Prostate gland (tissue), 2 donors: ENCODE measurements at places on chromosomes 5 and 9. TPM values are rescaled to one million over a fixed set of nuclear protein-coding genes. Genes with fewer than 3 reads are reported as not detected.

The SLC36A2 gene
- total RNA-seq: not detected

The PCDHGA9 gene
- total RNA-seq: 7.7 TPM

The TAS2R1 gene
- total RNA-seq: not detected

The GZMA gene
- total RNA-seq: 0.36 TPM

The FYB1 gene
- total RNA-seq: 3.1 TPM

The NSMF gene
- 128 TPM for total RNA-seq

GRCh38 chr5:78587775-78588291 lies 60.7 kb downstream of the LHFPL2 start:
- no peak overlapping the region for H3K4me3 ChIP-seq
- no peak overlapping the region for H3K27ac ChIP-seq
- no peak for DNase-seq
- H3K27me3 ChIP-seq: no peaks in the 10 kb centered on the region

GRCh38 chr5:96977228-96977627 lies 41.3 kb downstream of the LNPEP start:
- H3K4me1 ChIP-seq: no peaks in the 10 kb centered on the region
- no peaks in the 10 kb centered on the region for H3K36me3 ChIP-seq
- no peak for DNase-seq
- no peak overlapping the region for H3K4me3 ChIP-seq
- H3K27ac ChIP-seq: no peak overlapping the region

- no peaks in the 10 kb centered on the region for H3K4me1 ChIP-seq
- no peak overlapping the region for H3K4me3 ChIP-seq
- H3K36me3 ChIP-seq: no peaks in the 10 kb centered on the region
- no peak overlapping the region for H3K27ac ChIP-seq
- no peaks in the 10 kb centered on the region for H3K27me3 ChIP-seq
Measured at GRCh38 chr5:82295959-82296531, 17.9 kb upstream of the RPS23 start.

- H3K27ac ChIP-seq: no peak overlapping the region
- no peaks in the 10 kb centered on the region for H3K4me1 ChIP-seq
- no peak overlapping the region for H3K4me3 ChIP-seq
- peaks cover 5% of the 10 kb centered on the region for H3K36me3 ChIP-seq
- no peak for DNase-seq
- no peaks in the 10 kb centered on the region for H3K27me3 ChIP-seq
Measured at GRCh38 chr9:106976772-106977171, 113.8 kb downstream of the ZNF462 start.

GRCh38 chr5:157245886-157246285 lies 20.0 kb upstream of the CYFIP2 start:
- H3K4me1 ChIP-seq: no peaks in the 10 kb centered on the region
- no peaks in the 10 kb centered on the region for H3K27me3 ChIP-seq
- no peaks in the 10 kb centered on the region for H3K36me3 ChIP-seq
- no peak overlapping the region for H3K27ac ChIP-seq

DNA sequence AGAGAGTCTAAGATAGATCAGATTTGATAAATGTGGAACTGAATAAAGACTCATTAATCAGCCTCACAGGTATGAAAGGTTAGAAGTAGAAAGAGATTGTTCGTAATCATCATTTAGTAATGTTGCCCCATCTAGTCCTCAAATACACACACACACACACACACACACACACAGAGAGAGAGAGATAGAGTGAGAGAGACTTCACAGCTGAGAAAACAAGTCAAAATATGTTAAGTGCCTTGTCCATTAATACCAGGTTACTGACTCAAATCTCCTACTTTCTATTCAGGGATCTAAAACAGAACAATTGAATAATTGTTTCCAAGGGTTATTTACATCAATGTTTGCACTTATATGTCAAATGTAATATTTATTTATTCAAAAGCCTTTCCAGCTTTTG lies 284.6 kb downstream of the MRPS30 start:
- DNase-seq: no peak
- no peaks in the 10 kb centered on the region for H3K4me1 ChIP-seq
- no peaks in the 10 kb centered on the region for H3K36me3 ChIP-seq
- H3K27ac ChIP-seq: no peak overlapping the region
- H3K4me3 ChIP-seq: no peak overlapping the region
- H3K27me3 ChIP-seq: no peaks in the 10 kb centered on the region

- H3K4me3 ChIP-seq: no peak overlapping the region
- H3K27me3 ChIP-seq: no peaks in the 10 kb centered on the region
- no peak for DNase-seq
Measured at GRCh38 chr5:1743061-1743768, 56.4 kb downstream of the MRPL36 start.

- no peaks in the 10 kb centered on the region for H3K27me3 ChIP-seq
- DNase-seq: no peak
- no peaks in the 10 kb centered on the region for H3K36me3 ChIP-seq
- H3K4me1 ChIP-seq: no peaks in the 10 kb centered on the region
Measured at GRCh38 chr5:149802008-149802680, 72.0 kb downstream of the PPARGC1B start.

DNA sequence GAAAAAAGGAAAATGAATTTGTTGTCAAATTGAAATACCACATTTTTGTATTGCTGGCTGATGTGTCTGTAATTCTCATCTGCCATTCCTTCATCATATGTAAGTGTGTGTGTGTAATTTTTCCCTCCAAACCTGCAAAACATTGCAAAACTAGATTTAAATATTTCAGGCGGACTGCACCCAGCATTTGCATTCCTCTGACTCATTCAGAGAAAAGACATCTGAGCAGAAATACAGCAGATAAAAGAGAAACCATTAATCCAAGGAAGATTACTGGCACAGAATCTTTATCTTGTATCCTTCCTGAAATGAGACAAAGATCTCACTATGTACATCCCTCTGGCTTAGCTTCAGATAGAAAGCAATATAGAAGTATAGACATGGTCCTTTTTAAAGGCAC lies 275.3 kb downstream of the TMEM38B start:
- no peaks in the 10 kb centered on the region for H3K36me3 ChIP-seq
- H3K4me1 ChIP-seq: no peaks in the 10 kb centered on the region
- no peak for DNase-seq
- no peak overlapping the region for H3K4me3 ChIP-seq
- no peak overlapping the region for H3K27ac ChIP-seq

DNA sequence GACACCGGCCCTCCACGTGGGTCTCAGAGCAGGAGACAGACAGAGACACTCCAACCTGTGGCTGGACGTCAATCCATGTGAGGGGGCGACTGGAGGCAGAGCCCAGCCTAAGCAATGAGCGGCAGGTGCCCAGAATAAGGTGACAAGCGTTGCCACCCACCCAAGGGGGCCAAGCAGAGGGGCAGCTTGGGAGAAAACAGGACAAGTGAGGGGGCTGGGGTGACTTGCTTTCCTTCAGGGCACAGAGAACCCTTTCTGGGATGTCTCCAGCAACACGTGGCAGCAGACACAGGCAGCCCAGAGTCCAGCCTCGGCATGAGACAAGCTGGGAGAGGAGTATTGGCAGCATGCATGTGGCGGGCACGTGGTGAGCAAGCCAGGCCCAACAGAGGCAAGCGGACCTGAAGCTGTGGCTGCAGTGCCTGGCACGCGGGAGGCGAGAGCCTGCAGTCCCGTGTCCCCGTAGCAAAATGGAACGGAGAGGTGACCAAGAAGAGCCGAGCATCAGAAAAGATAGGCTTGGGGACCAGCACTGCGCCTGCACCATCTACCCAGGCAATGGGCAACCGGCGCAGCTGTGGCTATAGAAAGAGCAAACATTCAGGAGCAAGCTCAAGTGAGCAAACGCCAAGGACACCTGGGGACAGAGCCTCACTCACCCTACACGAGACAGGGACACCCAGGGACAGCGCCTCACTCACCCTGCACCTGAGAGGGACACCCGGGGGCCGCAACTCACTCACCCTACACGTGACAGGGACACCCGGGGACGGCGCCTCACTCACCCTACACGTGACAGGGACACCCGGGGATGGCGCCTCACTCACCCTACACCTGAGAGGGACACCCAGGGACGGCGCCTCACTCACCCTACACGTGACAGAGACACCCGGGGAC lies 6.2 kb downstream of the TERT start:
- peaks cover 8% of the 10 kb centered on the region for H3K27me3 ChIP-seq
- H3K4me1 ChIP-seq: no peaks in the 10 kb centered on the region
- DNase-seq: no peak
- no peak overlapping the region for H3K27ac ChIP-seq

DNA sequence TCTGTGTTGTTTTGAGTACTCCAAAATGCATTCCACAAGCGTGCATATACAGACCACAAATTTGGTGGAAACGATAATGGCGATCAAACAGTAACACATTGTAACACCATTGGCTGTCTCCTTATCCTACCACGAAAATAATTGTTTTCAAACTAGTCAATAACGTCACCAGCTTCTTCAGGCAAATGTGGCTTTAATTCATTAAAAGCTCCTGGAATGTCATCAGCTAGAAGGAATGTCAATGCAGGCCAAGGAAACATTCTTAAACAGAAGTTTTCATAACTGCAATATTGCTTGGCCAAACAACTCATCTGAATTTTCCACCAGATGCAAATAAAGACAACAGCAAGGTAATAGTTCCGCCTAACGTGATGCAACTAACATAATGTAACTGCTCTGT lies 71.6 kb upstream of the XPA start:
- no peak for DNase-seq
- H3K4me1 ChIP-seq: no peaks in the 10 kb centered on the region
- H3K4me3 ChIP-seq: no peak overlapping the region
- no peaks in the 10 kb centered on the region for H3K36me3 ChIP-seq
- H3K27me3 ChIP-seq: peaks cover 2% of the 10 kb centered on the region
- no peak overlapping the region for H3K27ac ChIP-seq

GRCh38 chr5:140214831-140215230 lies 39.8 kb downstream of the CYSTM1 start:
- H3K36me3 ChIP-seq: no peaks in the 10 kb centered on the region
- no peaks in the 10 kb centered on the region for H3K4me1 ChIP-seq
- no peak overlapping the region for H3K4me3 ChIP-seq
- DNase-seq: no peak
- H3K27me3 ChIP-seq: no peaks in the 10 kb centered on the region

- DNase-seq: no peak
- no peaks in the 10 kb centered on the region for H3K4me1 ChIP-seq
- H3K4me3 ChIP-seq: no peak overlapping the region
- H3K36me3 ChIP-seq: no peaks in the 10 kb centered on the region
- H3K27ac ChIP-seq: no peak overlapping the region
Measured at GRCh38 chr9:106980551-106981101, 117.7 kb downstream of the ZNF462 start.

GRCh38 chr9:37030611-37030939 lies 3.5 kb downstream of the PAX5 start:
- no peak for DNase-seq
- no peaks in the 10 kb centered on the region for H3K36me3 ChIP-seq

DNA sequence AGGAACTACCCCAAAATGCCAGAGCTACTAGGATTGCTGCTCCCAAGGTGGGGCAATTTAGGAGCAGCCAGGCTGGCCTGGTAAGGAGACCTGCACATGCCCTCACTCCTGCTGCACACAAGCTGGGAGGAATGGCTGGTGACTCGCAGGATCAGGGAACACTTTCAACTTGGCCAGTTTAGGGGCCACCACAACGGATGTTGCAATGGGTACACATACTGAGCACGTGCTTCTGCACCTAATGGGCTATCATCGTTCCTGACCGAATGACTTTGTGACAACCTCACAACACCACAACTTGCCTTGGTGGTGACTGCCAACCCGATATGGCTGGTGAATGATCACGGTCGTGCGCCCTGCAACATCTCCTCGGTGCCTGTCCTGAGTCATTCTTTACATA lies 172.0 kb downstream of the ROR2 start:
- no peak overlapping the region for H3K27ac ChIP-seq
- no peaks in the 10 kb centered on the region for H3K27me3 ChIP-seq
- H3K4me1 ChIP-seq: no peaks in the 10 kb centered on the region
- H3K4me3 ChIP-seq: no peak overlapping the region
- no peak for DNase-seq
